ENCODE measurements at places on chromosomes 5 and 9. TPM values are rescaled to one million over a fixed set of nuclear protein-coding genes. Genes with fewer than 3 reads are reported as not detected.

Gene FCHO2
- 9.6 TPM for polyA plus RNA-seq

Gene CCDC180
- polyA plus RNA-seq: 2.2 TPM

Gene NMUR2
- polyA plus RNA-seq: not detected

Gene SPATA31C1
- not detected for polyA plus RNA-seq

Gene PTPA
- 161 TPM for polyA plus RNA-seq

Gene CERCAM
- 26.1 TPM for polyA plus RNA-seq
